ENCODE measurements at places on chromosomes 3 and 15.

- DNase-seq, result no peak
Observed at GRCh38 chr3:6228958-6229683, 631.8 kb upstream of the GRM7 start.

- DNase-seq, result no peak
Observed at GRCh38 chr3:115659253-115660220, 36.2 kb downstream of the GAP43 start.

DNA sequence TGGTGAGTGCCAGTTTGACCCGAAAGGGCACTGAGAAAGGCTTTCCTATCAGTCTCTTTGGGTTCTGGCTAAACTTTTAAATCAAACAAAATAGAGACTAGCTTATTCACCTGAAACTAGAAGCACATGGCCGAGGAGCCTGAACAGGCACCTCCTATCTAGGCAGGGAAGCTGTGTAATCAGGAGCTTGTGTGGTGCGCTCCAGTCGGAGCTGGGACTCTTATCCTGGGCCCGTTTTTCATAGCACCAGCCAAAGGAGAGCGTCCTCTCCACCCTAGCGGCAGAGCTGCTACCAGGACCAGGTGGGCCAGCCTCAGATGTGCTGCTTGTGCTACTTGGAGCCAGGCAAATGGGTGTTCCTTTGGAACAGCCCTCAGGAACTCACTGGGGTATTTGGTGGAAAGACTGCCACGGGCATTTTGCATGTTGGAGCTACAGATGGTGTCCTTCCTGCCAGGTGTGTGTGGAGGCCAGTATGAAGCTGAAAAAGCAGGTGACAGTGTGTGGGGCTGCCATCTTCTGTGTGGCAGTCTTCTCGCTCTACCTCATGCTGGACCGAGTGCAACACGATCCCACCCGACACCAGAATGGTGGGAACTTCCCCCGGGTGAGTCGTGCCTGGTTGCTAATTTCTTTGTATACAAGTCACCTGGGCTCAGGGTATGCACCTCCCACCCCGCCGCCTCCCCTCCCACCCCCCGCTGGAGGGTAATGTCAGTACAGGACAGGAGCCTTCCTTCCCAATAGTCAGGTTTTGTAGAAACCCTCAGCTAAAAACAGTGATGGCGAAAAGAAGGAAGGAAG is 833 bp downstream of the MAN2A2 start:
- DNase-seq, result peak; percentile 48

- no peak for DNase-seq
Observed at GRCh38 chr3:48371651-48372376, at the start of gene FBXW12. FBXW12 (plus strand) TSS chr3:48372219; CDS start chr3:48372768, 549 bp downstream.

DNA sequence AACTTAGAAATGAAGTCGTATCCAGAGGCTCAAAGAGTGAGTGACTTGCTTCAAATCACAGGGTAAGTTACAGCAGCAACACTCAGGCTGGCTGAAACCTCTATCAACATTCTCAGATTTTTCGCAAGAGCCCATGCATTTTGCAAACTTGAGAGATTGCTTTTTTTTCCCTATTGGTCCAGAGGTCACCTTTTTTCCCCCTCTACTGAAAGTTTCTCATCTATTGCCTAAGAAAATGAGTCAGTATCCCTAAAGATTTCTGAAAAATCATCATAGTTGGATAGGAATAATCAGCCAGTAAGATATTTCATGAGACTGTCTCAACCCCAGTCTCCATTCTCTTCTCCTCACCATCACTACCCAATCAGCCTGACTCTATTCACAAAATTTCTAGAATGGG is 410.6 kb downstream of the FOXP1 start:
- no peak for DNase-seq

- peak; percentile 53 for DNase-seq
Observed at GRCh38 chr3:77038930-77039605, 831 bp upstream of the ROBO2 start.

- DNase-seq, result no peak
Observed at GRCh38 chr15:38701149-38701548, 136.5 kb upstream of the RASGRP1 start.

- no peak for DNase-seq
Observed at GRCh38 chr15:60827492-60827891, 348.6 kb upstream of the ICE2 start.

GRCh38 chr15:92808598-92809063 is 91.5 kb upstream of the CHD2 start:
- DNase-seq, result peak; percentile 64

- no peak for DNase-seq
Observed at GRCh38 chr3:45130476-45130875, 15.7 kb downstream of the CDCP1 start.

- DNase-seq, result no peak
Observed at GRCh38 chr15:40253167-40253790, 14.4 kb downstream of the PAK6 start.

DNA sequence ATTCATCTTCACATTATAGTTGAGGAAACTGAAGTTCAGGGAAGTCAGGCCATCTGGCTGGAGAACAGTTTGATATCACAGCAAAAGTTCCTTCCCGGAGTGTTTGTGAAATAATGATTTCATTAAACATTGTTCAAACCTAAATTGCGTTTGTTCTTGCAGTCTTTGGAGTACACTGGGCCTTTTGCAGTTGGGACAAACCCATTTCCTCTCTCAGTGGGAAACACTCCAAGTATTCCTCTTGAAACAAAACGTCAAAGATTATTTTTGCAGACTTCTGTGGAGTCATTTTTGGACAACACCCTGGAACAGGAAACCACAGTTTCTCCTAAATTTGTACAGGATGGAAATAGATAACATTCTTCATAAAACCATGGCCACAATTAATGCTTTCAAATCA is 287.5 kb downstream of the PTPRG start:
- DNase-seq, result no peak

DNA sequence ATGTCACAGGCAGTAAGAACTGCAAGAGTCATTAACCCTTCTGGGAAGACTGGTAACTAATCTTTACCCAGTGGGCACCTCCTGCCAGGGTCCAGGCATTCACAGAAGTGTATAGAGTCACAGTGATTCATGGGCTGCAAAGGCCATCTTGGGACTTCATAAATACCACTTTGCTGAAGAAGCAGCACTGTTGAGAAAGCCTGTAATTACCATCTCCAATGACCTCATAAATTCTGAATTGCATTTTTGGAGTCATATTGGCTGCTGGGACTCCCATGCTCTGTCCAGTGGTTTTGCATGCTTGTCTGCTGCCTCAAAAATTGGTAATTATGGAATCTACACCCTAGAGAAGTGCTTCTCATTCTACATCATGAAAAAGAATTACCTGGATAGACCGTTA is 837.2 kb downstream of the NTRK3 start:
- DNase-seq, result no peak

DNA sequence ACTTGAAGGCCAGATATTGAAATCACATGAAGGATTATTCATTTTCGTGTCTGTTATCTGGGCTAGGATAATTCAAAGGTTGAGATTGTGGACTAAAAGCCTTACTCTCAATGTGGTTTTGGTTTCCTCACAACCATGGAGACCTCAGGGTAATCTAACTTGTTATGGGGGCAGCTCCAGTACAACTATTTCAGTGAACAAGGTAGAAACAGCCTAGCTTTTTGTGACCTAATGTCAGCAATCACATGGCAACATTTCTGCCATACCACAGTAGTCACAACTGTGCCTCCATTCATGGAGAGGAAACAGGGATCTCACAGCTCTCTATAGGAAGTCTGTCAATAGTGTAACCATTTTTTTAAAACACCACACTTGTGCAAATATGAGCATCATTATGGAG is 62.4 kb upstream of the RARB start:
- DNase-seq, result peak; percentile 9

GRCh38 chr3:17372362-17373210 is 369.8 kb downstream of the TBC1D5 start:
- peak; percentile 54 for DNase-seq

- DNase-seq, result peak; percentile 73
Observed at GRCh38 chr3:66785191-66785909, 212.8 kb upstream of the KBTBD8 start.

DNA sequence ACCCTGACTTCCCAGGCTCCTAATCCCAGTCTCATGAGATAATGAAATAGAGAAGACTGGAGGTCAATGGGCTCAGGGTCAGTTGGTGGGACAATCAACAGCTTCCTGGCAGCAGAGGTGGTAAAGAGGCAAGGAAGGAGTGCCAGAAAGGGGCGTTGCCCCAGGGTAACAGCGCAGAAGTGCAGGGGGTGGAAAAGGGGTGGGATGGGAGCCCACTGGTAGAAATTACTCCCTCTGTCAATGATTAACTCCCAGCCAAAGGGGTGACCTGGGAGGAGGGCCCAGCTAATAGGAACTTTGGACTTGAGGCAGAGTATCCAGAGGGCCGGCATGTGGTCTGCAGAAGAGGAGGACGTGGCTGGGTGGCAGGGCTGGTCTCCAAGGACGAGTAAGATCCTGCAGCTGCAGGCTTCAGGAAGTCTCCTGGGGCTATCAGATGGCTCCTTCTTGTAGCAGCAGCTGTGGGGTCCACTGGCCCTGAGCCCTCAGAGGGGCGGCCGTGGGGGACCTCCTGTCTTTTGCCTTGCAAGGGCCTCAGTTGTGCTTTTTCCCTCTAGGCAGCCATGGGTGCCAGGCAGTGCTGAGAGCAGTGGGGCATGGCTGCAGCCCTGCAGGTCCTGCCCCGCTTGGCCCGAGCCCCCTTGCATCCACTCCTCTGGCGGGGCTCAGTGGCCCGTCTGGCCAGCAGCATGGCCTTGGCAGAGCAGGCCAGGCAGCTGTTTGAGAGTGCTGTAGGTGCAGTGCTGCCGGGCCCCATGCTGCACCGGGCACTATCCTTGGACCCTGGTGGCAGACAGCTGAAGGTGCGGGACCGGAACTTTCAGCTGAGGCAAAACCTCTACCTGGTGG is 2.3 kb downstream of the GLYCTK start:
- no peak for DNase-seq

- peak; percentile 28 for DNase-seq
Observed at GRCh38 chr3:29255854-29256696, 24.8 kb upstream of the RBMS3 start.

DNA sequence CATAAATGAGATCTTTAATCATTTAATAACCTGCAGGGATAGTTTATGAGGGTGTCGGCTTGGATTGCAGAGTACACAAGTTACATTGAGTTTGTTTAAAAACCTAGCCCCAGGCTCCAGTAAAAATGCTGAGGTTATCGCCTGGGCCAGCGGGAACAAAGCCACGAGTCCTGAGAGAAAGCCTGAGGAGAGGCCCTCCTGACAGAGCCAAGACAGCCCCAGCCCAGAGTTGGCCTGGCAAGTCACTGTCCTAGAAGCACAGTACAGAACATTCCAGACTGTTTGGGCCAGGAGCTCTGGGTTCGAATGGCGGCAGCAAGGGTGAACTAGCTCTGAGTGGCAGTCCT is 32.4 kb downstream of the SEC61A1 start:
- DNase-seq, result no peak

DNA sequence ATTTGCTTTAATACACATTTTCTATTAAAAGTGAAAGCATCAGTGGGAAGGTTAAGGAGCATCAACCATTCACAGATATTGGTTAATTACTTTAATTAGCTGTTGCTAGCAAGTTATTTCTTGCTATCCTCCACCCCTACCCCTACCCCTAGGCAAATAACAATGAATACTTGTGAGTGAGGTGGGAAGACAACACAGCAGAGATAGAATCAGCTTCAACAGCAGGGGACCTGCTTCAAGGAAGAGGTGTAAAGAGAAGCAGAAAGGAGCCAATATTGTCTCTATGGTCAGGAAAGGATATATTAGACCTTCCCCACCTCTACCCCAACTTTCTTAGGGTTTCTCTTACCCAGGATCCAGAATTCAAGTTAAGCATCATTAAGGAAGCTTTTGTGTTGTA is 149.4 kb downstream of the SNRK start:
- no peak for DNase-seq

- no peak for DNase-seq
Observed at GRCh38 chr3:59884409-59884808, 834.6 kb upstream of the CFAP20DC start.

GRCh38 chr3:53749448-53749847 is 96.8 kb downstream of the CHDH start:
- no peak for DNase-seq

DNA sequence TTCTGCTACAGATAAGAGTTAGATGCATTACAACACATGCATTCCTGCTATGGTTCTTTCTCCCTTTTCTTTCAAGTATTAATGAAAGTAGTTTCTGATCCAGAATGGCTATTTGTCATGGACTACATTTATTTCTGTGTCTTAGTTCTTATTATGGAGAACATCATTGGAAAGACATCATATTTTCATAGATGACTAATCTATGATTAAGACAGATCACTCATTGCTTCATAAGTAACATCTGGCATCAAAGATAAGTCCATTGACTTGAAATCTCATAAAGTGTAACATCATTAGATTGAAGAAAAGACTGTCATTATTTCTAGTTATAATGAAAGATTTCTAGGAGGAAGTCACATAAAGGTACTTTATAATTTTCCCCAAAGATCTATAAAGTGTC is 366.7 kb downstream of the NSUN3 start:
- peak; percentile 43 for DNase-seq

DNA sequence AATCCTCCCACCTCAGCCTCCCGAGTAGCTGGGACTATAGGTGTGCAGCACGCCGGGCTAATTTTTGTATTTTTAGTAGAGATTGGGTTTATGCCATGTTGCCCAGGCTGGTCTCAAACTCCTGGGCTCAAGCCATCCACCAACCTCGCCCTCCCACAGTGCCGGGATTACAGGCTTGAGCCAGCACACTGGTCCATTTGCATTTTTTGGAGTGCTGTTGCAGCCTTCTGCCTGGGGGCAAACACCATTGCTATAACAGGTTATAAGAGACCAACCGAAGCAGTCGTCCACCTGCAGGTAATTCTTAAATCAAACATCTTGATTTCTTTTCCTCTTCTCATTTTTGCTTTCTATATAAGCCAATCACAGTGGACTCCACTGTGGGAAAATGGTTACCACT is 27.7 kb downstream of the ACKR4 start:
- DNase-seq, result no peak

GRCh38 chr3:64240396-64240795 is 15.1 kb upstream of the PRICKLE2 start:
- no peak for DNase-seq

GRCh38 chr15:88974392-88974791 is 61.2 kb upstream of the MFGE8 start:
- no peak for DNase-seq

- DNase-seq, result no peak
Observed at GRCh38 chr3:38840987-38841386, 25.0 kb upstream of the SCN10A start.

- no peak for DNase-seq
Observed at GRCh38 chr3:131505421-131505820, 2.6 kb upstream of the MRPL3 start.

DNA sequence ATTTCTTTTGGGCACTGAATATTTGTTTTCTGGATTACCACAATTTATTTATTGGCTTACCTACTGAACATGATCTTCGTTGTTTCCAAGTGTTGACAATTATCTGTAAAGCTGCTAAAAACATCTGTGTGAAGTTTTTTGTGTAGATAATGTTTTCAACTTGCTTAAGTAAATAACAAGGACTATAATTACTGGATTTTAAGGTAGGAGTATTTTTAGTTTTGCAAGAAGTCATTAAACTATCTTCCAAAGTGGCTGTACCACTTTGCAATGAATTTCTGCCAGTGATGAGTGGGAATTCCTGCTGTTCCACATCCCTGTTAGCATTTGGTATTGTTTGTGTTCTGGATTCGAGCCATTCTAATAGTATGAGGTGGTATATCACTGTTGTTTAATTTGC is 702.2 kb downstream of the MECOM start:
- DNase-seq, result no peak

- DNase-seq, result no peak
Observed at GRCh38 chr15:89475661-89476060, 20.7 kb downstream of the RHCG start.

Measured in epithelial cell of esophagus (primary cell).